Type B pancreatic cell (in vitro differentiated cells): ENCODE measurements at places on chromosomes 13 and 19. TPM values are rescaled to one million over a fixed set of nuclear protein-coding genes. Genes with fewer than 3 reads are reported as not detected.
A peak's percentile ranks its signal among the peaks of the same experiment; 100 is the strongest.

GRCh38 chr13:89163096-89163495 lies 1491.9 kb downstream of the SLITRK5 start:
- no peak overlapping the region for H3K4me3 ChIP-seq
- no peak for DNase-seq
- H3K36me3 ChIP-seq = no peaks in the 10 kb centered on the region
- H3K27me3 ChIP-seq = no peaks in the 10 kb centered on the region
- no peaks in the 10 kb centered on the region for H3K4me1 ChIP-seq
- no peak overlapping the region for H3K27ac ChIP-seq

GRCh38 chr13:52374873-52375411 lies 31.0 kb downstream of the THSD1 start:
- H3K27me3 ChIP-seq = no peaks in the 10 kb centered on the region
- no peak overlapping the region for H3K4me3 ChIP-seq
- H3K27ac ChIP-seq = no peak overlapping the region
- no peaks in the 10 kb centered on the region for H3K36me3 ChIP-seq

The S1PR4 gene
- total RNA-seq = not detected in 2 replicates

DNA sequence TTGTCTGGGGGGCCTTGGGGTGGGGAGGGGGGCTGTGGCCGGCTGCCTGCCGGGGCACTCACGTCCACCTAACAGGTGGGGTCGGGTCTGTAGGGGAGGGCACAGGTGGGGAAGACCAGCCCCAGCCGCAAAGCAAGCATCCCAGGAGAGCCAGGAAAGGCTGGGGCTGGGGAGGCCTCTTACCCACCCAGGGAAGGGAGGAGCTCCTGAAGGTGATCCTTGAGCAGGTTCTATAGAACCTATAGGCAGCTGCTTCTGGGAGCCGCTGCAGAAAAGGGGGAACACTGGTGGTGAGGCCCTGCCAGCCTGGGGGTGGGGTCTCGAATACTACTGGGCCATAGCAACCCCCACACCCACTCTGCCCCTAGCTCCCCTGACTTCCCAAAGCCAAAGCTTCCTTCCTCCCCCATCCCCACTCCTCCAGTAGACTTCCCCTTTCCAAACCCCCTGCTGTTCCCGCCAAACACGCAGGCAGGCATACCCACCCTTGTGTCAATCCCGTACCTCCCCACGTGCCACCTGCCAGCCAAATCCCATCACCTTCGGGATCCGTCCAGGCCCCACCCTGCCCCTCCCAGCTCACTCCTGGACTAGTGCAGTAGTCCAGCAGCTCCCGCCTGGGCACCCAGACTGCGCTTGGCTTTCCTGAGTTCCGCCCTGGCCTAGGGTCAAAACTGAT lies 5.6 kb downstream of the KLF16 start:
- peak overlapping the region; percentile 73 for H3K4me3 ChIP-seq
- H3K36me3 ChIP-seq = no peaks in the 10 kb centered on the region
- H3K27me3 ChIP-seq = peaks cover 15% of the 10 kb centered on the region
- H3K4me1 ChIP-seq = peaks cover 18% of the 10 kb centered on the region

GRCh38 chr19:4548238-4548584 lies 8.4 kb upstream of the LRG1 start:
- DNase-seq = no peak
- no peak overlapping the region for H3K4me3 ChIP-seq
- H3K4me1 ChIP-seq = no peaks in the 10 kb centered on the region
- H3K36me3 ChIP-seq = no peaks in the 10 kb centered on the region

The SULT2A1 gene
- total RNA-seq = 4.4 and 9.8 TPM in 2 replicates

The COX6B2 gene
- 0.33 and 0.87 TPM in 2 replicates for total RNA-seq

The ZNF135 gene
- 12.0 and 13.1 TPM in 2 replicates for total RNA-seq

The OR4F17 gene
- not detected in 2 replicates for total RNA-seq
